DMS53 (cell line): ENCODE measurements at places on chromosomes 12 and 14.

GRCh38 chr12:3604748-3605586 is 114.0 kb downstream of the PRMT8 start:
- DNase-seq, result peak; percentile 92

GRCh38 chr12:129762436-129762835 is 141.4 kb downstream of the TMEM132D start:
- no peak for DNase-seq

GRCh38 chr12:113064395-113065125 is 8.0 kb downstream of the DTX1 start:
- DNase-seq, result no peak

GRCh38 chr12:111089616-111090015 is 169.2 kb upstream of the MYL2 start:
- no peak for DNase-seq

DNA sequence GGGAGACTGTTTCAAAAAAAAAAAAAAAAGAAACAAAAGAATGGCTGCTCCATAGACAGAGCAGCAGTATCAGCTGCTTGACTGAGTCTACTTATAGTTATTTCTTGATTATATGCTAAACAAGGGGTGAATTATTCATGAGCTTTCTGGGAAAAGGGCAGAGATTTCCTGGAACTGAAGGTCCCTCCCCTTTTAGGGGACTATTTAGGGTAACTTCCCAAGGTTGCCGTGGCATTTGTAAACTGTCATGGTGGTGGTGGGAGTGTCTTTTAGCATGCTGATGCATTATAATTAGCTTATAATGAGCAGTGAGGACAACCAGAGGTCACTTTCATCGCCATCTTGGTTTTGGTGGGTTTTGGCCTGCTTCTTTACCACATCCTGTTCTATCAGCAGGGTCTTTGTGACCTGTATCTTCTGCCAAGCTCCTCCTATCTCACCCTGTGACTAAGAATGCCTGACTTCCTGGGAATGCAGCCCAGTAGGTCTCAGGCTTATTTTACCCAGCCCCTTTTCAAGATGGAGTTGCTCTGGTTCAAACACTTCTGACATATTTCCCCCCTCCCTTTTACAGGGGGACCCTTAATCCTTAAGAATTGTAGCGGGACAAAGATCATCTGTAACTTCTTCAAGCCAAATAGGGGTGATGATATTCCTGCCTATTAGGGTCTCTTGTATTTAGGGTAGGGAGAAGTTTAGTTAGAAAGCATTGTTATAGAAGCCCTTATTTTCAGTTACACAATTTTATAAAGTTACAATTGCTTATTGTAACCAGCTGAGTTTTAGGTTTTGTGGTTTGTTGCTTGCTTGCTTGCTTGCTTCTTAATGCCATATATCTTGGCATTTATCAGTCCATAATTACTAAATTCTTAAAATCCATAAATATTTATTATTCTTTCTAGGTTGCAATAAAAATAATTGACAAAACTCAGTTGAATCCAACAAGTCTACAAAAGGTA is 42.5 kb downstream of the MARK3 start:
- peak; percentile 4 for DNase-seq

- no peak for DNase-seq
These were observed 2.2 kb upstream of the KRT80 start for GRCh38 chr12:52193991-52194390.

DNA sequence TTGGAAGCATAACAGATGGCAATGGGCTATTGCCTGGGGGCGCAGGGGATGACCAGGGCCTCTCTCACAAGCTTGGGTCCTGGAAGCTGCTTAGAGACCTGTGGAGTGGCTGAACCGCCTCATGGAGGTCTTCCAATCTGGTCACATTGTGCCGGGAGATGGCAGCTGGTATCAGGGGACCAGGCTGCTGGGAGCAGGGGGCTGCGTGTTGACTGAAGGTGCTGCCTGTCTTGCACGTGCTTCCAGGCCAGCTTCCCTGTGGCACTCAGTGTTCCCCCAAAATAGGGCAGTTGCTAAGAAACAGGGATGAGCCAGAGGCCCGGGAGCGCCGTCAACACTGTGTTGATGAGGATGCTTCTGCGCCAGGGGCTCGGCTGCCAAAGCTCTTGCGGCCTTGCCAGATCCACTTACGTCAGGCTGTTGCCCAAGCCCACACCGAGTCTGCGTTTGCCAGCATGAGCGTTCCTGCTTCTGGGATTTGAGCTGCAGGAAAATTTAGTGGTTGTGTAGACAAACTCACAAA is 39.8 kb downstream of the ELK3 start:
- DNase-seq, result no peak

- DNase-seq, result no peak
These were observed 316.0 kb downstream of the RAD51B start for GRCh38 chr14:68135566-68135965.

GRCh38 chr12:50111395-50111692 is 692 bp upstream of the COX14 start:
- no peak for DNase-seq

- DNase-seq, result no peak
These were observed 422.6 kb downstream of the ATP23 start for GRCh38 chr12:58363971-58364370.

- DNase-seq, result peak; percentile 71
These were observed 19.5 kb upstream of the TTC9 start for GRCh38 chr14:70622111-70622712.

- peak; percentile 73 for DNase-seq
These were observed 232.1 kb downstream of the NAV3 start for GRCh38 chr12:78062786-78063185.

GRCh38 chr14:73014105-73014504 is 12.8 kb downstream of the ZFYVE1 start:
- no peak for DNase-seq

DNA sequence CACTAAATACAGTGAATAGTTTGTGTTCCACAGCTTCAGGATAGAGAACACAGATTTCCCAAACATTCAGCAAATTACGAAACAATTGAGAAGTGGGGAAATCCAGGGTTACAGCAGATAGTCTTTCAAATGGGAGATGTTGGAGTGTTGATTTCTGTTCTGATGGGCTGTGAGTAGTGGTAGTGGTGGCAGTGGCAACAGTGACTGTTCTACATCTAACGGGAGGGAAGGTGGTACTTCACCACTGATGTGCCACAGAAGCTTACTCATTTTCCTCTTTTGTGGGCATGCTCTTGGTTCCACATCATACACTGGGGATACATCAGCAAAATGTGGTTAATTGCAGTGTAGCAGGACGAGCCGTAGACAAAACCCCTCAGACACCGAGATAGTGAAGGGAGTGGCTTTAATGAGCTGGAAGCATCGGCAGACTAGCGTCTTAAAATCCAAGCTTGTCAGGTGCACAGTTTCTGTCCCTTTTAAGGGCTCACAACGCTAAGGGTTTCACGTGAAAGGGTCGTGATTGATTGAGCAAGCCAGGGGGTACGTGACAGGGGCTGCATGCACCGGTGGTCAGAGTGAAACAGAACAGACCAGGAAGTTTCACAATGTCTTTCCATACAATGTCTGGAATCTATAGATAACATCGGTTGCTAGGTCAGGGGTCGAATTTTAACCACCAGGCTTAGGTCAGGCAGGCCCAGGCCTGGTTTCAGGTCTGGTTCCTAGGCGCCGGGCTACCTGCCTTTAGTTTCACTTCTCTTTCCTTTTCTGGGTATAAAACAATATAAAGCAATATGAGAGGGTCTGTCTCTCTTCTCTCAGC is 330.6 kb upstream of the FBXO33 start:
- DNase-seq, result no peak

GRCh38 chr12:124915239-124916236 is 1.1 kb upstream of the UBC start:
- DNase-seq, result no peak

- DNase-seq, result no peak
These were observed 343.4 kb upstream of the LMO3 start for GRCh38 chr12:16949371-16949770.

GRCh38 chr14:72880164-72880563 is 13.7 kb downstream of the DPF3 start:
- DNase-seq, result no peak

DNA sequence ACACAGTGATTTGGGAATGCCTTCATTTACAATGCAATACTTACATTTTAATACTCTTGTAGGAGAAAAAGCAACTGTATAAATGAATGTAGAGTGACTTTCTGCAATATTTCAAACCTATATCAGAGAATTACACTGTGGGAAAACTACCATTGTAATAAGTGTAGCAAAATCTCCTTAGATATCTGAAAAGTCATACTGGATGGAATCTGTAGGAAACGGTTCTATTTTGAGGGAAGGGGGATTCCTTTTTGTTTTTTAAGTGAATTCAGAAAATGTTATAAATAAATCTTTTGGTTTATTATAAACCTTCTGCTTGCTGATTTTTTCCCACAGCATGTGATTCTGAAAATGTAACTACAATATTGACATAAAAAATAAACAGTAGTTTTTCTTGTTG is 23.0 kb downstream of the ZNF891 start:
- DNase-seq, result no peak

DNA sequence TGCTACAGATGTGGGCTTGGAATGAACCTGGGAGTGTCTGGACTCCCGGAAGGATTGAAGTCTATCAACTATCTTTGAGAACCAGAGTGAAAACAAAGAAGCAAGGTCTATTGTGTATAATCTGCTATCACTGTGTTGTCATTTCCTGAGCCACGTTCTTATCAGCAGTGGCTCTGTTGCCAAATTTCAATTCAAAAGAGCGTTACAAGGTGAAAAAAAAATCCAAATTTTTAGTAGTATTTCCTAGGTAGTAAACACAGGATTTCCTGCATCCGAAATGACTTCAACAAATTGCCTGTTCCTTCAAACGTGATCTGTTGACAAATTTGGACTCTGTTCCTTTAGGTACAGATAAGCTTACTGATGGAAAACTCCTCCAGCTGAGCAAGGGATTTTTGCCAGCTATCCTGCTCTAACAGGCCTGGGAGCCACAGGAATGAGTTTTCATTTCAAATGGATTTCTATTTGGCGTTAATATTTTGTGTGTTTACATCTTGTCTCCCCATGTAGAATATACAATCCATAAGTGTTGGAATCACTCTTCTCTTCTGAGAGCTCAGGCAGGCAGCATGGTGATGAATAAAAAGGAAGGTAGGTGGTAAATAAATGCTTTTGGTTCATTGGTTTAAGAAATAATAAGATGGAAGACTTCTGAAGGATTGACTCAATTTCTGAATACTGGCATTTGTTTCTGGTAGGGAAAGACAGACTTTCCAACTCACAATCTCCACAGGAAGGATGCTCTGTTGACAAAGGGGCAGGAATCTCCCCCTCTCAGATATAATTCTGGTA is 58.5 kb downstream of the GPR135 start:
- no peak for DNase-seq

DNA sequence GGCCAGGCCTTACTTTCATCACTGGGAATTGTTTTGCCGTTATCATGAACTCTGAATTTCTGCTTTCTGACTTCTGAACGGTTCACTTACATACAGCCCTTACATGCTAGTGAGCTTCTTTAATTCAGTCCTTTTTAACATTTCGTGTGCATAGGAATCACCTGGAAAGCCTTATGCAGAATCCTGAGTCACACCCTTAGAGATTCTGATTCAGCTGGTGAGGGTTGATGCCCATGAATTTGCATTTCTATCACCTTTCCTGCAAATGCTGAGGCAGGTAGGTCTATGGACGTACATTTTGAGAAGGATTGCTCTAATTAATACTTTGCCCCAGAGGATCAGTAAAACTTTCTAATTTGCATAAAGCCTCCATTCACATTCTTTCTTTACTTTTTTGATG is 44.0 kb downstream of the PPHLN1 start:
- no peak for DNase-seq

DNA sequence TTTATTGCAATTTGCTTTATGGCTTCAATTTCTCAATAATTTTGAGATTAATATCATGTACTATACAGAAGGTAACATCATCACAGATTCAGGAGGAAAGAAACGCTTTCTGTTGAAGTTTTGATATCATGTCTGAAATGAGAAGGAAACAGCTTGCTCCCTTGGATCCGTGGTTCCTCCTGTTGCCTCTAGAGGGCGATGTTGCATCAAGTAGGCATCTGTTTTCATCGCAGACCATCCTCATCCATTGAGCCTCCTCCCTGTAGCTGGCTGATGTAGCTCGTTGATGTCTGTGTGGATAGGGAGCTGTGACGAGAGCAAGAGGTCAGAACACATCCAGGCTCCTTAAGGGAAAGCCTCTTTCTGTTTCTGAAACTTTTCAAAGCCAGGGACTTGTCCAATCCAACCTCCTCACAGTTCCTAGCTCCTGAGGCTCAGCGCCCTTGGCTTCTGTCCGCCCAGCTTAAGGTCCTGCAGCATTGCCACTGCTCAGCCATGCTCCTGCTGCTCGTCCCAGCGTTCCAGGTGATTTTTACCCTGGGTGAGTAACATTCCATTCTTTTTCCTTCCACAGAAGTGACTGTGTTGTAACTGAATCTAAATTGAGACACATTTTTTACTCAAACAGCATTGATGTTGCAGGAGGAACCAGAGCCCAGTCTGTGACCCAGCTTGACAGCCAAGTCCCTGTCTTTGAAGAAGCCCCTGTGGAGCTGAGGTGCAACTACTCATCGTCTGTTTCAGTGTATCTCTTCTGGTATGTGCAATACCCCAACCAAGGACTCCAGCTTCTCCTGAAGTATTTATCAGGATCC is 304.8 kb upstream of the OR4E1 start:
- DNase-seq, result peak; percentile 68

- no peak for DNase-seq
These were observed 769.4 kb upstream of the USP15 start for GRCh38 chr12:61490526-61491498.

GRCh38 chr12:40058721-40059190 is 47.1 kb downstream of the SLC2A13 start:
- DNase-seq, result no peak

GRCh38 chr12:46556105-46556559 is 183.6 kb upstream of the SLC38A2 start:
- DNase-seq, result peak; percentile 44

- peak; percentile 55 for DNase-seq
These were observed 668 bp downstream of the TRIP11 start for GRCh38 chr14:92039063-92039718.
